A549 (cell line): ENCODE measurements at places on chromosomes 12 and 14.

- DNase-seq, result no peak
These were observed 41.9 kb upstream of the ZFP36L1 start for GRCh38 chr14:68834816-68835215.

DNA sequence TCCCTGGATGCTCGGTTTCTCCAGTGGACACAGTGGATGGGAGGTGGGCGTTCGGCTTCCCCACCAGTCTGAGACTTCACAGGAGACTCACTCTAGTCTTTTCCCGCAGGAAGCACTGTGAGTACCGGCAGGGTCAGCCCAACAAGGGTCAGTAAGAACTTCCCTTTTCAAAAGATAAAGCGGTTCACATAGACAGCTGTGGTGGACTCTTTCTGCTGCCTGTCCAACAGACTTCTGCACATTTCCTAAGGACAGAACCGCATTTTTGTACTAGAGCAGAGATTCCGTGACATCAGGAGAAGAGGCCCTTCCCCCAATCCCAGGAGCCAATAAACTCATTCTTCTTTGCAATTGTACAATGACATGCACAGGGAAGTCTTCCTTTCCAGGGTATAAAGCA lies 10.4 kb downstream of the LTBR start:
- DNase-seq, result no peak

GRCh38 chr12:94783862-94784261 lies 133.5 kb upstream of the TMCC3 start:
- DNase-seq, result no peak

GRCh38 chr12:128381541-128381940 lies 114.6 kb downstream of the TMEM132C start:
- no peak for DNase-seq

GRCh38 chr14:75452900-75453816 lies 25.3 kb downstream of the JDP2 start:
- DNase-seq, result peak; percentile 56

DNA sequence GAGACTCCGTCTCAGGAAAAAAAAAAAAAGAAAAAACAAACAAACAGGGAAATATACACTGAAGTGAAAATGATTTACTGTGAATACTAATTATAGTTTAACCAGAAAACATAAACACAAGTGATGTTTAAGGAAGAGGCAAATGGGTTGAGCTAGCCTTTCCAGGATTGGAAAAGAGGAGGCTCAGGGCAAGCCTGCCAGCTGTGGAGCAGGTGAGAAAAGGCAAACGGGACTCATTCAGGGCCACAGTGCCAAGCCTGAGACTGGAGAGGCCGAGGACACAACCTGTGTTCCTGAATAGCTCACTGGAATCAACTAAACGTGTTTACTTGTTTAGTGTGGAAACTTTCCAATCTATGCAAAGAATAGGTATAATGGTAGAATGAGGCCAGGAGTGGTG lies 35.7 kb upstream of the MAPKAPK5 start:
- DNase-seq, result no peak

GRCh38 chr14:59330455-59330854 lies 134.7 kb downstream of the GPR135 start:
- no peak for DNase-seq

DNA sequence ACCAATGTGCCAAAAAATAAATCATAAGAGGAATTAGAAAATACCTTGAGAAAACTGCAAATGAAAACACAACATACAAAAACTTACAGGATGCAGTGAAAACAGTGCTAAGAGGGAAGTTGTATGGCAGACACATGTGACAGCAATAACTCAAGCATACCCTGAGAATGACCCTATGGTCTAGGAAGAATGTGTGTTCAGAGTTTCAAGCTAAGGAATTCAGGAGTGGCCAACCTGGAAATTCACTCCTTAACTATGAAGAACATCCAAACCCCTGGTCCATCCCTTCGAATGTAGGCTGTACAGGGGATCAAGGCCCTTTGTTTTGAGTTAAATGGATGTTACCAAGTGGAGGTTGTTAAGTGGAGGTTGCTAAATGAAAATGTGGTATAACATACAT lies 16.7 kb upstream of the TTC9 start:
- peak; percentile 11 for DNase-seq

- DNase-seq, result no peak
These were observed 8.0 kb downstream of the OAS2 start for GRCh38 chr12:112986291-112986800.

GRCh38 chr14:49999826-50000379 lies 107.0 kb downstream of the ARF6 start:
- no peak for DNase-seq

DNA sequence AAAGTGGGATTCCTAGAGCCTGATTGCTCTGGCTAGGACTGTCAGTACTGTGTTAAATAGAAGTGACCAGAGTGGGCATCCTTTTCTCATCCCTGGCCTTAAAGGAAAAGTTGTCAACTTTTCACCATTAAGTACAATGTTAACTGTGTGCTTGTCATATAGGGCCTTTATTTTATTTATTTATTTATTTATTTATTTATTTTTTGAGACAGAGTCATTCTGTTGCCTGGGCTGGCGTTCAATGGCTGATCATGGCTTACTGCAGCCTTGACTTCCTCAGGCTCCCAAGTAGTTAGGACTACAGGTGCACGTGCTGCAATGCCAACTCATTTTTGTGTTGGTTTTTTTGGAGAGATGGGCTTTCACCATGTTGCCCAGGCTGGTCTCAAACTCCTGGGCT lies 11.6 kb downstream of the SH2B3 start:
- no peak for DNase-seq

DNA sequence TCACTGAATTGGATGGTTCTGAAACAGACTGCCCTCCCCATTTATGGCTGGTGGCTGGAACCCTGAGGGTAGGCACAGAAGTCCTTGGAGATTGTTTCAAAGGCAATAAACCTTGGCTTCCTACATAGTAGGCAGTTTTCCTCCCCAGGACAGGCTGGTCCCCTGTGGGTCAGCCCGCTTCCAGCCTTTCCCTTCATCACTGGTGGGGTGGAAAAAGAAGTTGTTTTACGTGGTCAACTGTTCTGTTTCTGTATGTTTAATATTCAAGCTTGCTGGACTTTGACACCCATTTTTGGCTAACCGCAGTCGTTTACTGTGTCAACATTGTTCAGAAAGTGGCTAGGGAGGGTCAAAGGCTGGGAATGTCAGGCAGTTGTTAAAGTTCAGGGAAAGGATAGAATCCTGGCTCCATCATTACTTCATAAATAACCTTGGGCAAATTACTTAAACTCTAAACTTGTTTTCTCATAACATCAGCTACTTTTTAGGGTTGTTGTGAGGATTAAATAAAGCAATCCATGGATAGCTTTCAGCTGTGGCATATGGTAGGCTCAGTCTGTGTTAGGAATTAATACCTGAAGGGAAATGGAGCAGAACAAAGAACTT lies 2.4 kb downstream of the KLHDC2 start:
- peak; percentile 70 for DNase-seq

DNA sequence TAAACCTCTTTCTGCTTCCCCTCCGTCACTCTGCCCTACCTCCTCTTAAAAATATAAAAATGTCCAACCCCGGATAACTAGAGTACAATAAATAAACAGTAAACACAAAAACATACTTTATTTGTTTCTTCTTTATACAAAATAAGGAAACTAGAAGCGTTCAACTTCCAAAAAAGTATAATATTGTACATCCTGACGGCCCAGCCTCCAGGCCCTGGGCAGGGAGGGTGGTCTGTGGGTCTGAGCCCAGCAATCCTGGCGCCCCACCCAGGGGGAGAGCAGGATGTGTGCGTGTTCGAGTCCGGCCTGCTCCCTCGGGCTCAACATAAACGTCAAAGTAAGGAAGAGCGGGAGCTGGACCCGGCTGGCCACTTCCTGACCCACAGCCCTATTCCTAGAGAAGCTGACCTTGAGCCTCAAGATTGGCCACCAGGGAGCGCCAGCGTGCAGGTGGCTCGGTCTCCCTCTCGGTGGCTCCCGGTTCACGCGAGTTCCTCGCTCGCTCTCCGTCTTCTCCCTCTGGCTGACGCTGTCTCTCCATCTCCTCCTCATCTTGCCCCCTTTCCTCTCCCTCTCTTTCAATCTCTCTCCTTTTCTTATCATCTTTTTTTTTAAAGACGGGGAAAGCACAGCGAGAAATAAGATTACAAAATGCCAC lies 9.4 kb downstream of the LHX5 start:
- DNase-seq, result peak; percentile 85

GRCh38 chr12:112941528-112942335 lies 3.5 kb downstream of the OAS3 start:
- DNase-seq, result no peak

DNA sequence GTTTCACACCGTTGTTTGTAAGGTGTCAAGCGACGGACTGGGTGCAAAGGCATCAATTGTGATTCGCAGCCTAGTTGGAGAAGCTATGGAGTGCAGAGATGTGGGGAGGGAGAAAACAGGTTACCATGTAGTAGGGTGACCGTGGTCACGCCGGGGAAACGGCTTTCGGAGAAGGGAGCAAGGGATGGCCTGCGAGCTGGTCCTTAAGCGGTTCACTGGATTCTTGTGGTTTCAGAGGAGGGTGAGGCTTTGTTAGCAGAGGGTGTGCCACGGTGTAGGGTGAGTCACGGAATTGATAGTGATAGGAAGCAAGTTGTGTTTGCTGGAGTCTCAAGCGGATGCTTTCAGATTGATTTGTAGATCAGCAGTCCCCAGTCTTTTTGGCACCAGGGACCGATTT lies 2.3 kb downstream of the PIWIL1 start:
- peak; percentile 24 for DNase-seq

GRCh38 chr14:103155826-103156394 lies 32.6 kb downstream of the TNFAIP2 start:
- DNase-seq, result no peak

GRCh38 chr12:113318046-113318656 lies 16.8 kb downstream of the SLC8B1 start:
- DNase-seq, result no peak

GRCh38 chr14:74425525-74426201 lies 347 bp downstream of the SYNDIG1L start:
- no peak for DNase-seq

GRCh38 chr14:102873131-102873530 lies 49.3 kb upstream of the AMN start:
- no peak for DNase-seq

DNA sequence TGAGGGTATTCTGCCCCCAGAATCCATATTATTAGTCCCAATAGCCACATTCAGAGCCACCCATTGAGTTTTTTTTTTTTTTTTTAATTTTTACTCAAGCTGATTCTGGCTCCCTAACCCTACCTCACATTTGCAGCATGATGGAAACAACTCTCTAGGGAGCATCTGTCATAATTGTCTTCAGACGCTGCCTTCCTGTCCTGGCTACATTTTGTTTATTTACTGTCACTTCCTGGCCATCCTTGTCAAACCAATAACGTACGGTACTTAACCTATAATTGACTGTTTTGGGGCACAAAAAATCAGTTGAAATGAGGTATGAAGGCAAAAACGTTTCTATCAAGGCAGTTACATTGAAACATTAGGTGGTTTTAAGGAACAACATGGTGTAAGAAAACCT lies 2.1 kb downstream of the GLIPR1 start:
- DNase-seq, result no peak

DNA sequence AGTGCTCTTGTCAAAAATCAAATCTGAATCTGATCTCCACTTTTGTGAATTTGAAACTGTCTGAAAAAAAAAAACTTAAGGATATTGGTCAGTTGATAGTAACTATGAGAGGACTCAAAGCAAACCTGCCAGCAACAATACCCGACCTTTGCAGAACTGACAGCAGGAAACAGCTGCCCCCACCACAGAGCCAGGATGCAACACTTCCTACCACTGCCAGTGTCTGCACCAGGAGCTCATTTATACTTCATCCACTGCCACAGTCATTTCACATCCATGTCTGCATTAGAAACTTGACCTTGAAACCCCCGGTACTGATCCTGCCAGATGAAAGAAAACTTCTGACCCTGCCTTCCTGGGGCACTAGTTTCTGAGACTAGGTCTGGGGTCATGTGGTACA lies 27.4 kb upstream of the RXYLT1 start:
- DNase-seq, result no peak

- DNase-seq, result no peak
These were observed 6.0 kb downstream of the PLEKHH1 start for GRCh38 chr14:67539116-67539515.

DNA sequence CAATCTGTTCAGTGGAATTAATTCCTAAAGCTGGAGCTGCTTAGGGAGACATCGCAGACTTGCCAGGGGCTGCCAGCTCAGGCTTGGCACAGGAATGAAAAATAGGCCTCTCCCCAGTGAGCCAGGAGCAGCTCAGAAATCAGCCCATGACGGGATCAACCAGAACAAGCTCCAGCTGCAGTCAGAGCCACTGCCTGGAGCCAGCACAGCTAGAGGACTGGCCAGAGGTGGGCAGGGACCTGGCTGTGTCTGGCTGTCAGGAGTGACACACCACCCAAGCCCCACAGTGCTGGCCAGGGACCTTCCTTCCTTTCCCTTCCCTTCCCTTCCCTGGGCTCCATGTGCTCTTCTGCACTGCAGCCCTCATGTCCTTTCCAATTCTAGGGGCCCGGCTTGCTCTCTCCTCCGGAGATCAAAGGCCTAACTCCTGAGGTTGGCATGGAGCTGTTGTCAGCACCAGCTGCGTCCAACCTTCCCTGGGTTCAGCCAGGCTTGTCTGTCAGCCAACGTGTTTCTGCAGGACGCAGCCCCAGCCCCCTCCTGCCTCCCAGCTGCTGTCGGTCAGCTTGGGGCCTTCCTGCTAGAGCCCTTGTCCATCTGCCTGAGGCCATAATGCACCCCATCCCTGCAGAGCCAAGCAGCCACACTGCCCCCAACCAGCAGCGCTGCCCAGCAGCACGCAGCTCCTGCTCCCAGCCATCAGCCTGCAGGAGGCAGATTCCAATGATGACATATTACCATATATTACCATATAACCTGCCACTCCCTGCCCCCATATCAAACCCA lies 149.3 kb downstream of the CALM1 start:
- DNase-seq, result no peak

GRCh38 chr12:70443062-70443673 lies 77.1 kb downstream of the KCNMB4 start:
- DNase-seq, result no peak

DNA sequence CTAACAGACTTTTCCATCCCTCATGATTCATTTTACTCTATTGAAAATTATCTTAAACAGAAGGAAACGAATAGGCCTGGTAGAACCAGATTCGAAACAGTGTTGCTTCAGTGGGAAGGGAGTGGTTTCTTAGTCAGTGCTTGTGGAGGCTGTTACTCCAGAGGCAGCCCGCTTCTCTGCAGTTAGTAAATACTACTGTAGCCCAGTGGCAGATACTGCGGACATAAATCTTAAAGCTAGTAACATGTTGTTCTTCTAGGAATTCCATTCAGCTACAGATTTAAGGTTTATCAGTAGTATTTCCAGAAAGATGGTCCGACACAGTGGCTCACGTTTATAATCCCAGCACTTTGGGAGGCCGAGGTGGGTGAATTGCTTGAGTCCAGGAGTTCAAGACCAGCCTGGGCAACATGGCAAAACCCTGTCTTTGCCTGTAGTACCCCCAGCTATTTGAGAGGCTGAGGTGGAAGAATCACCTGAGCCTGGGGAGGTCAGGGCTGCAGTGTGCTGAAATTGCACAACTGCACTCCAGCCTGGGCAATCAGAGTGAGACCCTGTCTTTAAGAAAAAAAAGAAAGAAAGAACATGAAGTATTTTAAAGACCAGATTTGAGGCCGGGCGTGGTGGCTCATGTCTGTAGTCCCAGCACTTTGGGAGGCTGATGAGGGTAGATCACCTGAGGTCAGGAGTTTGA lies 45.9 kb downstream of the DIP2B start:
- no peak for DNase-seq
